ENCODE measurements at places on chromosomes 4 and X.

- DNase-seq: no peak
Observed at GRCh38 chrX:87403551-87403950, 114.1 kb upstream of the KLHL4 start.

- DNase-seq: no peak
Observed at GRCh38 chr4:122674371-122674770, 53.5 kb upstream of the IL21 start.

GRCh38 chr4:113116414-113117357 is 67.2 kb downstream of the ANK2 start:
- DNase-seq: no peak

GRCh38 chr4:106192131-106192530 is 123.9 kb downstream of the TBCK start:
- DNase-seq: no peak

- DNase-seq: no peak
Observed at GRCh38 chr4:154348657-154349056, 142.9 kb downstream of the DCHS2 start.

- no peak for DNase-seq
Observed at GRCh38 chr4:119648398-119648797, 19.8 kb upstream of the PDE5A start.

DNA sequence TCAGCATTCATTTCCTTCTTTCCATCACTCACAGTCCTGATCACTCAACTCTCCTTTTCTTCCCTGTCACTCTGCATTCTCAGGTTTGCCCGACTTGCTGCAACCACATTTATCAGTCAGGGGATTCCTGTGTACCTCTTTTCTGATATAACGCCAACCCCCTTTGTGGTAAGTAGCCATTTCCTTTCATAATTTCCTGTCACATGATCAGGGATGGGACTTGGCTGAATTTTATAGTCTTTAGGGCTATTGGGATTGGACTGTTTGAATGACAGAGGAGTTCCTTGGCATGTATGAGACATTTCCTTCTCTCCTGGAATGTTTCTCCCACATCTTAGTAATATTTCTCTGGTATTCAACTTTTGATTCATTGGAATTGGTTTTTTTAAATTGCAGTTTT is 11.0 kb downstream of the PGM2 start:
- DNase-seq: no peak

- no peak for DNase-seq
Observed at GRCh38 chr4:132076829-132077228, 1072.3 kb upstream of the PCDH10 start.

GRCh38 chr4:95249426-95250021 is 299.2 kb downstream of the UNC5C start:
- DNase-seq: no peak

DNA sequence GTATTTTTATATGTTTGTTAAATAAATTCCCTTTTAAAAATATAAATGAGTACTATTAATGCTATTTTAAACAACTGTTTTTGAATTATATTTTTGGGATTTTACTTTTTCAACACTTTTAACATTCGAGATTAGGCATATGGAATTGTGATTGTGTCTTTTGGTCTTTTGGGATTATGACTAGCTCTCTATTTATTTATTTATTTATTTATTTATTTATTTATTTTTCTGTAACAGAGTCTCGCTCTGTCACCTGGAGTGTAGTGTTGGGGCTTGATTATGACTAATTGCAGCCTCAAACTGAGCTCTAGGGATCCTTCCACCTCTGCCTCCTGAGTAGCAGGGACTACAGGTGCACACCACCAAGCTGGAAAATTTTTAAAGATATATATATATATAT is 1101.6 kb downstream of the FAM133A start:
- DNase-seq: no peak

All from left renal cortex interstitium (tissue), 4 donors.